ENCODE measurements at places on chromosomes 5 and 9.

DNA sequence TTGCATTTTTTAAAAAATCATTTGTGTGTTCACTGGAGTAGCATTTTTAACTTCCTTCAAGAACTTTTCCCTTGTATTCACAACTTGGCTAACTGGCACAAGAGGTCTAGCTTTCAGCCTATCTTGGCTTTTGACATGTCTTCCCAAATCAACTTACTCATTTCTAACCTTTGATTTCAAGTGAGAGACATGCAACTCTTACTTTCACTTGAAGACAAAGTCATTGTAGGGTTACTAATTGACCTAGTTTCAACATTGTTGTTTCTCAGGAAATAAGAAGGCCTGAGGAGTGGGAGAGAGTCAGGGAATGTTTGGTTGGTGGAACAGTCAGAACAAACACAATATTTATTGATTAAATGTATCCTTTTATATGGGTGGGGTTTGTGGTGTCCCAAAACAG lies 95.0 kb upstream of the C9orf72 start:
- no peak for DNase-seq

DNA sequence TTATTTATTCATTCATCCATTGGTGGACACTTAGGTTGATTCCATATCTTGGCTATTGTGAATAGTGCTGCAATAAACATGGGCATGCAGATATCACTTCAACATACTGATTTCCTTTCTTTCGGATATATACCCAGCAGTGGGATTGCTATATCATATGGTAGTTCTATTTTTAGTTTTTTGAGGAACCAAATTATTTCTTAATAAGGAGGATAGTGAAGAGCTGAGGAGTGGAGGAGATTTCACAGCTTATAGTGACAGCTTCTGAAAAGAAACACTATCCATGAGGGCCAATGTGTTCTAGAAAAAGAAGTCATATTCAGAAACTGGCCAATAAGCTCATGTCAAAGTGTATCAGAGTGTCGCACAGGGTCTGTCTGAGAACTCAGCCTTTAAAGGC lies 183.3 kb downstream of the SEC61B start:
- no peak for DNase-seq

DNA sequence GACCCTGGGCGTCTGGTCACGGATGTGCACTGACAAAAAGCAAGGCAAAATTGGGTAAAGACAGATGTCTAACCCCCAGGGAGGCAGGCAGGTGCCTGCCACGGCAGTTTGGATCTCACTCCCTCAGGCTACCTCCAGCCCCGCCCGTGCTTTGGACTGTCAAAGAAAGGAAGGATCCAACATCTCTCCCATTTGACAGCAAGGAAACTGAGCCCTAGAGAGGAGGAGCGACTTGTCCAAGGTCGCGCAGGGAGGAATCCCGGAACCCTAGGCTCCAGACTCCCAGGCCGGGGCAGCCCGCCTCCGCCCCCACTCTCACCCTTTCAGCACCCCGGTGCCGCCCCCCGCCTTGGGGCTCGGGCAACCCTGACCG lies 376 bp downstream of the GOLGA1 start:
- DNase-seq: peak; percentile 1

- DNase-seq: no peak
Measured at GRCh38 chr5:61416010-61416409, 84.0 kb downstream of the ZSWIM6 start.

DNA sequence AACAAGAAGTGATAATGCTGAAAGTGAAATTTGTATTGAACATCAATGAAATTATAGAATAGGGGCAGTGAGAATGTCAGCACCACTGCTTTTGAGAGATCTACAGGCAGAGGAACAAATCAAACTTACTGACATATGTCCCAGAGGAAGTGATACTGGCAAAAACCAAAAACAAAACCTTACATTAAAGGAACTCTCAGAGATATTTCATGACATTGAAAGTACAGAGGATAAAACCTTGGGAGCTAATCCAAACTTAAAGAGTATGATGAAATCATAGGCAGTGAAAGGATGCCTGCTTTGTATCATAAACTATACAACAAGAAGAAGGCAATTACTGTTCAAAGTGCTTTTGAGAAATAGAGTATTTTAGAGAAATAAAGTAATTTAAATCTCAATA lies 90.4 kb upstream of the SV2C start:
- DNase-seq: no peak

DNA sequence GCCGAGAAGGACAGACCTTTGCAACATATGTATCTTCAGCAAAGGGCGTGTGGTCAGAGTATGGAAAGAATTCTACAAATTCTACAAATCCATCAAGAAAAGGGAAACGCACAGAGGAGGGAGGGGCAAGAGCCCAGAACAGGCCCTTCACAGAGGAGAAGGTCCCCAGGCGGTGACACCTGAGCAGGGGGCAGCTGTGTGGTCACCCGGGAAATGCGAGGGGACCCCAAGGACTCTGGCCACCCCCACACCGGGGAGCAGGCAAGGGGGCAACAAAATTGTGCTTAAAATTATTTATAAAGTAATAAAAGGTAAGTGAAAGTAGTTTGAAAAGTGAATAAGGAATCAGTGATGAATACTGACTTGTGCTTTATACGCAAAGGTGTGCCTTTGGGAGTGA lies 17.6 kb downstream of the NACC2 start:
- DNase-seq: no peak

DNA sequence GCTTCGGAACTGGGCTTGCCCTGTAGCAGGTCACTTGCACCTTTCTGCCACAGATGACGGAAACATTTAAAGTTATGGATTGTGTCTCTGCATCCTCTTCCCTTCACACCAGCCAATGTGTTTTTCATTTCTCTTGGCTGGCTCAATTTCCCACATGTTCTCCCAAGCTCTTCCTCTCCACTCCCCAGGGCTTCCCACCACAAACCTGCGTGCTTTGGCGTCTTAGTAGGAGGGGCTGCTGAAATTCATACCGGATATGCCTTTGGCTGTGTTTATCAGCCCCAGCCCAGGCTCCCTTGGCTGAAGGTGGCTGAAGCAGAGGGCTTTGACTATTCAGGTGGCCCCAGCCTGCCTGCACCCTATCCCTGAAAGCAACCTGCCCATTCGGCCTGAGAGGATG lies 32.1 kb downstream of the ADRB2 start:
- DNase-seq: no peak

GRCh38 chr5:148499452-148499851 lies 115.7 kb downstream of the FBXO38 start:
- DNase-seq: no peak

DNA sequence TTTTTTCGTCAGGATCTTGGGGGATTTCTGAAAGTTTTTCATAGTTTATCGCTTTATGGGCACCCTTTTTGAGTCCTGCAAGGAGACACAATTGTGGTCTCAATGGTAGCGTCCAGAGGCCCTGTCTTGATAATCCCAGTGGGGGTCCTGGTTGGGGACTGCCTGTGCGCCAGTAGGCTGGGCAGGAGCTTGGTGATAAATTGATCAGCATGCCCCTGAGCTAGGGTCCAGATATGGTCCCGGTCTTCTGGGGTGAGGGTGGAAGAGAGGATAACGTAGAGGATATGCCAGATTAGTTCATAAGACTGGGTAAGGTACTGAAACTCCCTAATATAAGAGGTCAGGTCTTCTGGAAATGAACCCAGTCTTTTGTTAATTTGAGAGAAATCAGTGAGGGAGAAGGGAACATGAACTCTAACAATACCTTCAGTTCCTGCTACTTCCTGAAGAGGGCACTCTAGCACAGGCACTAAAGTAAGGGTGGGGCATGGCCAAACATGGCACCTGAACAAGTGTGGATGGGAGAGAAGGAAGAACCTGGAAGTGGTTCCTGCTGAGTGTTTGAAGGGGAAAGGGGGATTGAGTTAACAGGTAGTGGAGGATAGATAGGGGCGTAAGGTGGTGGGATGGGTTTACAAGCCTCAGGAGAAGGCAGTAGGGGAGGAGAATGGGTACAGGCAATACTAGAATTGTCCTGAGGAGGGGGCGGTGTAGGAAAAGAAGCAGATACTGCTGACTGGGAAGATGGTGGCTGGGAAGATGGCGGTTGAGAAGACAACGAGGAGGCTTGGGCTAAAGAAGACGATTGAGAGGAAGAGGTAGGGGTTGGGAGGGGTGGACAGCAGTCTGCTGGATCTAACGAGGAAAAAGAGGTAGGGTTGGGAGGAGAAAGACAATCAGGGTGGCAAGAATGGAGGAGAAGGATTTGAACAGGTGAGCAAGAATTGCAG lies 33.8 kb upstream of the ANXA2R start:
- peak; percentile 54 for DNase-seq

- no peak for DNase-seq
Measured at GRCh38 chr5:10703676-10704075, 57.4 kb downstream of the DAP start.

DNA sequence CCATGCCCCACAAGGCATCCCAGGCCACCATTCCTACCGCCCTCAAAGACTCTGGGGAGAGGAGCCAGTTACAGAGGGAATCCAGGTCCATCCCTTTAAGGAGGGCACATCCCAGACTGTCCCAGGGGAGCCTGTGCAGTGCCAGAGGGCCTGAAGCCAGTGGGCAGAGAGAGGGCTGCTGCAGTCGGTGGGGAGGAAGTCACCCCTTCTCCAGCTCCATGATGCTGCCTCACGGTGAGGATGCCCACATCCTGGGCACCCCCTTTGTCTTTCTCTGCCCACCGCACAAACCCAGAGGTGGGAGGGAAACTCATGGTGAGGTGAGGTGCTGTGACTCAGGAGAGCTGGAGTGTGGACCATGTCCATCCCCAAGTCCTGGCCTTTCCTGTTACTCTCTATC lies 26.2 kb upstream of the ANKRD33B start:
- no peak for DNase-seq

- no peak for DNase-seq
Measured at GRCh38 chr5:68303754-68304420, 88.3 kb downstream of the PIK3R1 start.

GRCh38 chr9:100756217-100756616 lies 178.3 kb downstream of the CAVIN4 start:
- no peak for DNase-seq

GRCh38 chr5:5497152-5497788 lies 74.8 kb downstream of the ICE1 start:
- peak; percentile 23 for DNase-seq

GRCh38 chr9:110066929-110067716 lies 140.8 kb downstream of the C9orf152 start:
- DNase-seq: no peak

- DNase-seq: no peak
Measured at GRCh38 chr5:145903867-145904266, 31.1 kb upstream of the GRXCR2 start.

GRCh38 chr5:88093765-88094164 lies 174.9 kb downstream of the TMEM161B start:
- no peak for DNase-seq

- DNase-seq: no peak
Measured at GRCh38 chr5:146947181-146947941, 68.8 kb upstream of the PPP2R2B start.

DNA sequence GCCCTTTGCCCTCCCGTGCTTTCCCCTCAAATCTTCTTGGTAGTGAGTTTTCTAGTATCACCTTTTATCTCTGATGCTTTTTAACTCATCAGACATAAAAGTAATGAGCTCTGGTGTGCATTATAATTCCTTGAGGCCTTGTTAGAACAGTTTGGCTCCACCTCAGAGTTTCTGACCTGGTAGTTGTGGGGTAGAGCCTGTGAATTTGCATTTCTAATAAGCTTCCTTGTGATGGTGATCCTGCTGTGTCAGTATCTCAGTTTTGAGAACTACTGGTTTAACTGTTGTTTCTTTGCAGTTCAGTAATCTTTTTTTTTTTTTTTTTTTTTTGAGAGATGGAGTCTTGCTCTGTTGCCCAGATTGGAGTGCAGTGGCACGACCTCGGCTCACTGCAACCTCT lies 31.1 kb downstream of the UBE2D2 start:
- DNase-seq: no peak
